ENCODE measurements at places on chromosomes 5 and 9.

GRCh38 chr9:117677572-117677971, 26.6 kb upstream of the TLR4 start:
- no peak for DNase-seq

GRCh38 chr5:134577022-134577795, 51.7 kb downstream of the JADE2 start:
- peak; percentile 81 for DNase-seq

- no peak for DNase-seq
These were observed 40.2 kb upstream of the ROPN1L start for GRCh38 chr5:10401498-10401897.

DNA sequence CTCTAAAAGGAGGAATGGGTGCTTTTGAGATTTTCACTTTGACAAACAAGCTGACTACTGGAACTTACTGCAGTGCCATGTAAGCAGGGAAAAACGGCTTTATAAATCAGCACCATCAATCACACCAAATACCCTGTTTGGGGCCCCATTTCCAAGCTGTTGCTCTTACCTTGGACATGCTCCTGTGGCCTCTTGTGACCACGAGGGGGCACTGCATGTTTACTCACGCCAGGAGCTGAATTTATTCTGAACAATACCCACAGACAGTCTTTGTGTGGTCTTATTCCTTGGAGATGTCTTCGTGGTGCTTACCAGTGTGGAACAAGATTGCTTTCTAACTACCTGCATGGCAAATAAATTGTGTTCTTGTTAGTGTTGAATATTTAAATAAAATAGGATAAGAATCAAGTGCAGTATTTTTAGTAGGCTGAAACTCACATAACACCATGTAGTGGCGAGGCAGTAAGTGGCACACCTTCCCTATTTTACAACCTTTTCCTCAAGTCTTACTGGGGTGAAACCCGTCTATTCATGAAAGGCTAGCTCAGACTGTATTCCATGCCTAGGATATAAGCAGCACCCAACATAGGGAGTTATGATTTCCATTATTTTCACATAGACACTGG, 155.5 kb upstream of the NMUR2 start:
- peak; percentile 15 for DNase-seq

- DNase-seq: no peak
These were observed 138.1 kb downstream of the RGS3 start for GRCh38 chr9:113601656-113602055.

- no peak for DNase-seq
These were observed 131.5 kb upstream of the PTCH1 start for GRCh38 chr9:95648225-95648624.

- peak; percentile 9 for DNase-seq
These were observed 44.7 kb upstream of the ZNF608 start for GRCh38 chr5:124790895-124791732.

GRCh38 chr5:172109749-172110148, 78.3 kb downstream of the STK10 start:
- DNase-seq: no peak

DNA sequence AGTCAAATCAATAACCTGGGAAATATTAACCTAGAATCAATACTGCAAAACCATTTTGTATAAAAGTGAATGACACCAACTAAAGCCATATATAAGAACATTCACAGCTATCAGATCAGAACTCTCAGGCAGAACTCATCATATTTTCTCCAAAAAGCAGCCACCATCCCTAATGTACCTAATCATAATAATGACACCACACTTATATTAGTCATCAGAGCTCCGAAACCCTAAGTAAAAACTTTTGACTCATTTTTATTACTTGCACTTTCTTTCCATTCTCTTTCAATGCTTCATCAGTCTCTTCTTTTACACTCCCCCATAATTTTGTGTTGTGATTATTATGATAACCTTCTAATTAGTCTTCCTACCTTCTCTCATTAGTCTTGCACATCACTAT, 45.3 kb downstream of the INSL6 start:
- DNase-seq: no peak

DNA sequence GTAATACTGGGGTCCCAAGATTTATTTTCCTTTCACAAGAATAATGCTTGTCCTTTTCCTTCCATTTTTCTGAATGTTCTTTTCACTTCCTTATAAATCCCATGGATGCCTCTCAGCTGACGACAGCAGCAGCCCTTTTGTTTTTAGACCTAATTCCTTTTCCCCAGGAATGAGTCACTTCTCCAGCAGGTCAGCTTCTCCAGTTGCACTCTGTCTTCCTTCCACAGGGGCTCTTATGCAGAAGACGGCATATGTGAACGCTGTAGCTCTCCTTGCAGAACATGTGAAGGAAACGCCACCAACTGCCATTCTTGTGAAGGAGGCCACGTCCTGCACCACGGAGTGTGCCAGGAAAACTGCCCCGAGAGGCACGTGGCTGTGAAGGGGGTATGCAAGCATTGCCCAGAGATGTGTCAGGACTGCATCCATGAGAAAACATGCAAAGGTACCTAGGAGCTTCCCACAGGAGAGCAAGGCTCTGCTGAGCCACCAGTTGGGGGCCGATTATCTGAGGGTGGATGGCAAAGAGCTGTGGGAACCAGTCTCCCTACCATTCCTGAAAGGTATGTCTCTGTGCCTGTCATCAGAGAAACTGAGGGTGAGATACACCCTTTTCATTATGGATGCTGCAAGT, 72.9 kb downstream of the RFK start:
- peak; percentile 43 for DNase-seq

DNA sequence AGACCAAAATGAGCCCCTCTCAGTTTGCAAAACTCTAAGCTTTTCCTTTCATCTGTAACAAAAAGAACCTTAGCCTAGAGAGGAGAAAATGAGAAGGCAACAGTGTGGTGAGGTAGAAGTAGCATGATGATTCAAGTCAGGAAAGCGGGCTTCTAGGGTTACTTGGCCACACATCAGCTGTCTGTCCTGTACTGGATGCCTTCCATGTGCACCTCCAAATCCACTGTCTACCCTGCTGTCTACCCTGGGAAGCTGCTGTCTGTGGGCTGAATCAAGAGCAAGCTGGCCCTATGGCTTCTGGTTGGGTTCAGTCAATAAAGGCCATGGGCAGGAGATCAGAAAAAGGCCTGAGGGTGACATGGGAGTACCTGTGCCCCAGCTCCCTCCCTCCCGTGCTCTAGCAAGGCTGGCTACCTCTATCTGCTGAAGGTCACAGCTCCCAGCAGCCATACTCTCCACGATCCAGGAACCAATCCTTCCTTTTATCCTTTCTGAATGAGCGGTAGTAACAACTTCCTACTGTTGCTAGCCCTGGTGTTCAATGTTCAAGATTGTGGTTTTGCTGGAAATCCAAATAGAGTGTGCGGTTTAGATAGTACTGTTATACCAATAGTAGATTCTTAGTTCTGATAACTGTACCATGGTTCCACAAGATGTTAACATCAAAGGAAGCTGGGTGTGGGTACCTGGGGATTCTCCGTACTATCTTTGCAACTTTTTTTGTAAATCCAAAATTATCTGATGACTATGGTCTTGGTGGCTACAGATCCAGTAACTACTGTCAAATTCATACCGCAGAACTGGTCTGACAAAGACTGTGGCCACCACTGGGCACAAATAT, 191.0 kb downstream of the ESM1 start:
- no peak for DNase-seq

- no peak for DNase-seq
These were observed 126.1 kb upstream of the NFIB start for GRCh38 chr9:14440062-14440461.

- no peak for DNase-seq
These were observed 70.8 kb downstream of the PSMB7 start for GRCh38 chr9:124344291-124345050.

DNA sequence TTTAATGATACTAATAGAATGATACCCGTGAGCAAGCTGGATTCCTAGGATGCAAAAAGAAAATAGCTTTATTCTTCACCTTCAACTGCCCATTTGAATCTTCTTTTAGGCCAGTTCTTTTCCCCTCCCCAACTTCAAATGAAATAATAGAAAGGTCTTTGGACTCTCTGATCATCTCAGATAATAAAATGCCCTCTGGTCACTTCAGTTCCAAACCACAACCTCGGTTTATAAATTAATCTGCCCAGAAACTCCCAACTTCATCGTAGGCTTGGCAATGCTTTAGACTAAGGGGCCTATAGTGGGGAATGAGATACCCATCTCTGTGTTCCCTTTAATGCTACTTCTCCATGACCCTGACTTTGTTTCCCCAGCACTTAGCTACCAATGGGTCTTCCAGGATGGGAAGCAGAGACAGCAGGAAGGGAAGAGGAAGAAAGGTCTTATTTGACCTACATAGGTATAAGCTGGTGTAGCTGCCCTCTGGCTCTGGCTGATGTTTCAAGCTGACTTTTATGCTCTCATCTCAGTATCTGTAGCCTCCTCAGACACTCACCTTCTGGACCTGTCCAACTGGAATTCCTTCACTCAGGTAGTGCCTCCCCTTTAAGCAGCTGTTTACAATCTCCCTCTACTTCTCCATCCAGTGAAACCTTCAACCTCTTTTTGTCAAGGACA, 47.2 kb upstream of the RAD23B start:
- DNase-seq: no peak

DNA sequence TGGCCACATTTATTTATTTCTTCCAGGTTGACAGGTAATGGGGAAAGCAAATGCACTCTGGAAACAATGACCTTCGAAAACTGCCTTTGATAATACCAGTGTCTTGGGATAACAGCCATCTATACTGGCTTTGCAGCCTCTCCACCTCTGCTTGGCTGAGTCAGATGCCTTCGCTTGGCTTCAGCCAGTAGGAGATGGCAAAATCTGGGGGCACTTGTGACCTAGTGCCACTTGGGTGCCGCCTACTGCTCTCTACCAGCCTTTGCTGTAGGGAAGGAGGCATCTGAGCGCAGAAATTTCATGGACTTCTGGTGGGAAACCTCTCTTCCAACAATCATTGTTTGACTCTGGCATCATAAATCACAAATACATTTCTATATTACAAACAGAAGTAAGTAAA, 21.8 kb downstream of the FYB1 start:
- no peak for DNase-seq

DNA sequence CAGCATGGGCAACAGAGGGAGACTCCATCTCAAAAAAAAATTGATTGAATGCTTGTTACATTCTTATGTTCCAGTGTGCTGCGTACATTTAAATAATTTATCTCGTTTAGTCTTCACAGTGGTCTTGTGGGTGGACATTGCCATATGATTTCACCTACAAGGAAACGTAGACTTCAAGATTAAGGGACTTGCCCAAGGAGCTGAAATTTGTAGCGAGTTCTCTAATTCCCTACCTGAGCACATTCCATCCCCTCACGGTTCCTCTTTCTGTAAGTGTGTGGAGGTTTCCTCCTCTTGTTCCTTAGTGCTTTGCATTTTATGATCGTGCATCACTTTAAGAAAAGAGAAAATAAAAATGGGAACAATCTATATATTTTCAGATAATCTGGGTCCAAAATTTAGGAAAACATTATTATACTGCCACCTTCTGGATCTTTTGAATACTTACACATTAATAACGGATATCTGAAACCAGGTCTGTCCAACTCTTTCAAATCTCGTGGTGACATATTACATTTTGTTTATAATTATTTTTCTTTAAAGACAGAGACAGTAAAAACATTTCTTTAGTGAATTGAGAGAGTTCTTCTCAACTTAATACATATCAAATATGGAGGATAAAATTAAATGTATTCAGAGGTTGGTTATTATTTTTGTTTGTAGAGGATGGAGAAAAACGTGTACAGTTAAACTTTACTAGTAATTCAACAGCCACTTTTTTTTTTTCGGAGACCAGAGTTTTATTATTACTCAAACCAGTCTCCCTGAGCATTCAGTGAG, 29.9 kb upstream of the C7 start:
- peak; percentile 44 for DNase-seq

DNA sequence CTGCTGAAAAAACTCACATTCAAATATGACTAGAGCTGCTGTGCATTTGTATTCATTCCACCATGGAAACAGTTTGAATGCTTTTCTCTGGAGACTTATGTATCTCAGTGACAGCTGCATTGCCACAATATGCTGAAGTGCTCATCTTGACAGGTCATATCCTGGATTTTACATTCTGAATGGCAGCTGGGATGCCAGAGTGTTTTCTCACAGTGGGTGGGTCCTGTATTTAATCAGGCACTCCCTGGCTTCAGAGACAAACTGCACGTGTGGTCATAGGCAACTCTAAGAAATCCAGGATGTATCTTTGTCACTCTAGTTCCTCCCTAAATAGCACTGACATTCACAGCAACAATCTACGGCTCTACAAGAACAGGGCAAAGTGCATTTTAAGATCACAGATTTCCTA, 75.6 kb downstream of the ST8SIA4 start:
- peak; percentile 37 for DNase-seq

GRCh38 chr5:151694035-151694485, 7.3 kb upstream of the SPARC start:
- DNase-seq: peak; percentile 97

Measured in RPMI7951 (cell line).